ENCODE measurements at places on chromosomes 3 and 15. TPM values are rescaled to one million over a fixed set of nuclear protein-coding genes. Genes with fewer than 3 reads are reported as not detected.

GOLGA6L9 gene
- total RNA-seq: 5.8 TPM

HDC gene
- total RNA-seq: 1.5 TPM

SST gene
- total RNA-seq: not detected

SLC24A5 gene
- total RNA-seq: 4.8 TPM

MYRIP gene
- 1.7 TPM for total RNA-seq

WDR93 gene
- total RNA-seq: not detected

ZBED2 gene
- total RNA-seq: 1.9 TPM

DNA sequence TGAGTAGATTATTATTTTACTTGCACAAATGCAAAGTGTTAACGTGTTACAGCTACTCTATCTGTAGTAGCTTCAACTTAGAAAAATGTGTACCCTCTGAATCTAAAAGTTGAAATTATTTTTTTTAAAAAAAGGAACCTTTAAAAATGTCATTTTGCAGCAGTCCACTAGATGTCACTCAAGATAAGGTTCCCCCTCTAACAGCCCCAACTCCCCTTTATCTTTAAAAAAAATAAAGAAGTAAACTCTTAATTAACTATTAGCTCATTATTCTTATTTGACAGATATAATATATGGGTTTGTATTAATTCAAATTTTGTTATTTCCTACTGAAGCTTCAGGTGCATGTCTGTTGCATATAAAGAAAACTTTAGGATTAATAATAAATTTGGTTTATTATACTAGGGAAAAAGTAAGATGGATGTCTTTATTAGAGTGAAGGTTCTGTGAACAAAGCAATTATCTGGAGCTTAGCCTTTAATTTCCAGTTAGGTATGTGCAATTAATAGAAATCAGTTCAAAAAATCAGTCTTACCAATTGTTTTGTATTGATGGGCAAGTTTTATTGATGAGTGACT is 288.5 kb downstream of the VGLL3 start:
- DNase-seq: no peak

- DNase-seq: no peak
Observed at GRCh38 chr3:89145995-89146394, 38.6 kb downstream of the EPHA3 start.

GRCh38 chr3:151198849-151199248 is 4.2 kb downstream of the GPR171 start:
- DNase-seq: no peak

DNA sequence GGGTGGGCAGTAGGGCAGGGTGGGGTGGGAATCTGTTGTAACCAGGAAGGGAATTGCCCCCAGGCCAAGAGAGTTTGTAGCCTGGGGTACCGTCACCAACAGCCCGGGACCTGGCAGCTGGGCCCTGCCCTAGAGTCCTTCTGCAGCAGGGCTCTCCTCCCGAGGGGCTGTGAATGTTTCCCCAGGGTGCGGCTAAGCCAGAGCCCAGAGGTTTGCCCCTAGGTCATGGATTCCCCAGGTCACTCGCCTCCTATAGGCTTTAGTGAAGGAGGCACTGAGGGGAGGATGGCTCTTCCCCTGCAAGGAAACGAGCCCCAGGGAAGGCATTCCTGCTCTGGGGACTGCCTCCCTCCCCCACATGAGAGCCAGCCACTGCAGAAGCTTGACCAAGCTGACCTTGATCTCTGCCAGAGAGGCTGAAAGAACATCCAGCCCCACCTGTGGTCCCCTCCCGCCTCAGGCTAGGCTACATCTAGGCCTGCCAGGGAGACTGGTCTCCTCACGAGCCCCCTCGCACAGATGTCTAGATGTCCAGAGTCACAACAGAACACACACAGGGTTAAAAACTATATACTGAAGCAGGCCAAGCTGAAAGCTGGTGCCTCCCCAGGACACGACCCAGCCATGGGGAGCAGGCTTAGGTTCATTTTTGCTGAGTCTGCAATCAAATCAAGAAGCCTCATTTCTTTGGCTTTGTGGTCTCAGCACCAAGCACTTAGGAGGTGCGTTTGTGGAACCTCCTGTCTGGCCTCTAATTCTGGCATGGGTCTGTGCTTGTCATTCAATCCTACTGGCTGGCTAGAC is 69.1 kb upstream of the TAMM41 start:
- no peak for DNase-seq

GRCh38 chr3:101829874-101830273 is 19.4 kb upstream of the NFKBIZ start:
- no peak for DNase-seq

- no peak for DNase-seq
Observed at GRCh38 chr3:34260271-34261000, 462.0 kb downstream of the PDCD6IP start.

DNA sequence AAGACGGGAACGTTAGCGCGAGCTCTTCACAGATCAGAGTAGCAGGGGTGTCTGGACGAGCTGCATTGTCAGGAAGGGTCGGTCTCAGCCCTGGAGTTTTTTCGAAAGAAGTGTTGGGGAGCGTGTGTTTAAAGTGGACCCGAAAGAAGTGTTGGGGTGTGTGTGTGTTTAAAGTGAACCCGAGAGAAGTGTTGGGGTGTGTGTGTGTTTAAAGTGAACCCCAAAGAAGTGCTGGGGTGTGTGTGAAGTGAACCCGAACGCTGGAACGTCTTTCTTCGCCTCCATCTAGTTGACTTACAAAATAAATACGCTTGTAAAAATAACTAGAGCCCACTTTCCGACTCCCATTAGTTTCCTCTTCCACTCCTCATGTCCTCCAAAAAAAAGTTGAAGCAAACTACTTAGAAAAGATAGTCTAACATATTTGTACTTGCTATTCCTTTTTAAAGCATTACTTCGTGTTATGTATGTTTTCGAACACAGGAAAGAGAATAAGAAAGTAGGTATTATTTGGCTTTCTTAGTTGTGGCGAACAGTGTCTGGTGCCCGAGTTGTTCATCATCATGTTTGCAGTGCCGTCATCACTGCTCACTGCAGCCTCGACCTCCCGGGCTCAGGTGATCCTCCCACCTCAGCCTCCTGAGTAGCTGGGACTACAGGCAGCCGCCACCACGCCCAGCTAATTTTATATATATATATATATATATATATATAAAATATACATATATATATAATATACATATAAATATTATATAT is 1.0 kb downstream of the LRCH3 start:
- no peak for DNase-seq

Data from lower leg skin (tissue), 4 donors.